ENCODE measurements at places on chromosomes 3 and 15. TPM values are rescaled to one million over a fixed set of nuclear protein-coding genes. Genes with fewer than 3 reads are reported as not detected.

OR5H2 gene
- not detected for total RNA-seq

LRRIQ4 gene
- total RNA-seq = not detected

KLHL6 gene
- not detected for total RNA-seq

GCSAM gene
- total RNA-seq = not detected

GATA2 gene
- total RNA-seq = 85.0 TPM

GRCh38 chr3:66980791-66981190 is 17.3 kb upstream of the KBTBD8 start:
- no peak for DNase-seq

DNA sequence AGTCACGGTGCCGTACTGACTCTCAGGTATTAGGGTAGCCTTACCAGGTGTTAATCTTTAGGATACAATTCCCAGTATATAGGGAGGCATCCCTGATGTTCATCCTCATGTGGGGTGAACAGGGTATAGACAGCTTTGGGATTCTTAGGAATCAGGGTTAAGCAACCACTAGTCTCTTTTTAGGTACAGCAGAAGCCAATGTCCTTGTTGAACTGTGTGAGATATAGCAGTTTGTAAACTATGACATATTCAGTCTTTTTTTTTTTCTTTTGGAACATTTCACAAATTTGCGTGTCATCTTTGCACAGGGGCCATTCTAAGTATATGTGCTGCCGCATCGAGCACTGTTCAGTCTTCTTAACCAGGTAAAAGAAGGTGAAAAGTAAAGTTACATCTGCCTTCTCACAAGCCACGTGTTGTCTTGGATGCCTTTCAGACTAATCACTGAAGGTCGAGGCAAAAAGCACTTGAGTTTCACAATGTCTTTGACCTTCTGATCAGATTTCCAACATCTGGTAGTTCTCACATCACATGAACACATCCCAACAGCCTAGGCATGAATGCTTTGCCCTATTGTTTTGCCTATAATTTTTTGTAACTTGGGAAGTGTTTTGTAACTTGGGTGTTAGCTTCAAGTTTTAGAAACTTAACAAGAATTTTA is 17.2 kb downstream of the TSEN2 start:
- DNase-seq = no peak

DNA sequence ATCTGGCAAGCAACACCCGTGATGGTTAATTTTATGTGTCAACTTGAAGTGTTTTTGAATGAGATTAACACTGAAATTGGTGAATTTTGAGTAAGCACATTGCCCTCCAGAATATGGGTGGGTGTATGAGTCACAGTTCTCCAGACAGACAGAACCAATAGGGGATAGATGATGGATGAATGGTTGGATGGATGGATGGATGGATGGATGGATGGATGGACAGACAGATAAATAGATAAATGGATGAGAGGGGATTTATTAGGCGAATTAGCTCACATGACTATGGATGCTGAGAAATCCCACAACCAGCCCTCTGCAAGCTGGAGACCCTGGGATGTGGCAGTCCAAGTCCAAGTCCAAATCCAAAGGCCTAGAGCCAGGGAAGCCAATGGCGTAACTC is 5.4 kb upstream of the VWA5B2 start:
- DNase-seq = no peak

- no peak for DNase-seq
Measured at GRCh38 chr3:56488812-56489600, 20.7 kb upstream of the ERC2 start.

- no peak for DNase-seq
Measured at GRCh38 chr15:70669006-70669602, 94.3 kb downstream of the UACA start.

DNA sequence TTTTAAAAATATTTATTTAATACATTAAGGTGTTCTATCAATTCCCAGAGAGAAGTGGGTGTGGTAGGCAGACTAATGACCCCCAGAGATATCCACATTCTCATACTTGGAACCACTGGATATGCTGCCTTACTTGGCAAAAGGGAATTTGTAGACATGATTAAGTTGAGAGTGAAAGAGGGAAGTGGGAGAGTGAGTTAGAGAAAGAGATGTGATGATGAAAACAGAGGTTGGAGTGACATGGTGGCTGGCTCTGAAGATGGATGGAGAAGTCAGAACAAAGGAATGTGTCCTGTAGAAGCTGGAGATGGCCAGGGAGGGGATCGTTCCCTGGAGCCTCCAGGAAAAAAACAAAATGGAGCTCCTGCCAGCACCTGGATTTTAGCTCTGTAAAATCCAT is 32.0 kb downstream of the TNFAIP8L3 start:
- DNase-seq = no peak

DNA sequence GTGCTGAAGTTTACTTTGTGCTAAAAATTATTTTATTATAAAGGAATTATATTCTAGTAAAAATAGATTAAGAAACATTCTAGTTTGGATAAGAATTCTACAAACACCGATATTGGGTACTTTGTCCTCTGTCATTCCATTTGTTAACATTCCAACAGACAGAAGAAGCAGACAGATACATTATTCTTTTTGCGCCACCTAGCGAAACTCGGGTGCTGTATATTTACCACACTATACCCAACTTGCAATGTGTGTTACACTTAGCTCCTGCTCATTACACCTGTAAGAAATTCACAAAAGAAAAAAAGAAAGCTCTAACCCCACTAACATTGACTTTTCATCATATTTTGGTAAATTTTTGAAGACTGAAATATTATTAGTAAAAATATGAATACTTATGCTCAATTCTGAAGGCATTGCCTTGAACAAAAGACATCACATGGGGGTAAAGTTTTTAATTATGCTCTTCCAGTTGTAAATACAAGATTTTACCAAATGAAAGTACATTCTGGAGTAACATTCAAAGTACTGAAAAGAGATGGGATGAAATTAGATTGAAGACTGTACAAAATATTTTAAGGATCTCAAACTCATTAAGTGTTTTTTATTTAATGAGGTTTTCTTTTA is 136.5 kb upstream of the MLF1 start:
- peak; percentile 86 for DNase-seq

DNA sequence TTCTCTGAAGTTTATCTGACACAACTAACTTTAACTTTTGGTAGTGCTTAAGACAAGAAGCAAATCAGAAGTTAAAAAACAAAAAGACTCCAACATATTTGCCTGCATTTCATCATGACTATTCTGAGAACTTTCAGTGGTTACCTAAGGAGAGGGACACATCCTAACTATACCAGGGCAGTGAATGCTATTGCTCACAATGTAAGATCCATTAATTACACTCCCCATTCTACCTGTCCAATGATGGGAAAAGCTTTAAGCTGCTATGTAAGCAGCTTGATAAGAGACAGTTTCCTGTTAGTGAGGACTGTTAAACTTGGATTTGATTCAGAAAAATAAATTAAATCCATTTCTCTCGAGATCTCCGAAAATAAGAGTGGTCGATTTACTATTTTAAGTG is 37.5 kb downstream of the SERPINI1 start:
- no peak for DNase-seq

All from G401 (cell line).